CD4-positive, alpha-beta T cell treated with Interferon alpha-2 for 1 hour (primary cell): ENCODE measurements at places on chromosomes 4 and X.

GRCh38 chrX:102154900-102155805 lies 624 bp downstream of the BEX5 start:
- peak; percentile 35 for DNase-seq

DNA sequence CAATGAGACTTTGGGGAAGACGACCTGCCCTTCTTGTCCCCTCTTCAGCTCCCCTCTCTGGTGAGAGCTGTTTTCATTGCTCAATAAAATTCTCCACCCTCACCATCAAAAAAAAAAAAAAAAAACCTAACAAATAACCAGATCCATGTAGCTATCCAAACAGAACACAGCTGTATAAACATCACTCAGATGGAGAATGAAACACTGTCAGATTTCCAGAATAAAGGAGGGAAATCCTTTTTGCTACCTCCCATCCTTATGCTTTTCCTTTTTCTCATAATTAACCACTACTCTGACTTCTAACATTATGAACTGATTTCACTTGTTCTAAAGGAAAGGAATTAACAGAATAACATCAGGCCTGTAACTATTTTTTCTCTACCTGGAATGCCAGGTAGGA lies 155.6 kb downstream of the PPP4R3C start:
- no peak for DNase-seq

- DNase-seq: no peak
Observed at GRCh38 chr4:133484287-133484686, 335.2 kb downstream of the PCDH10 start.

GRCh38 chr4:26139310-26139924 lies 181.4 kb upstream of the RBPJ start:
- no peak for DNase-seq

DNA sequence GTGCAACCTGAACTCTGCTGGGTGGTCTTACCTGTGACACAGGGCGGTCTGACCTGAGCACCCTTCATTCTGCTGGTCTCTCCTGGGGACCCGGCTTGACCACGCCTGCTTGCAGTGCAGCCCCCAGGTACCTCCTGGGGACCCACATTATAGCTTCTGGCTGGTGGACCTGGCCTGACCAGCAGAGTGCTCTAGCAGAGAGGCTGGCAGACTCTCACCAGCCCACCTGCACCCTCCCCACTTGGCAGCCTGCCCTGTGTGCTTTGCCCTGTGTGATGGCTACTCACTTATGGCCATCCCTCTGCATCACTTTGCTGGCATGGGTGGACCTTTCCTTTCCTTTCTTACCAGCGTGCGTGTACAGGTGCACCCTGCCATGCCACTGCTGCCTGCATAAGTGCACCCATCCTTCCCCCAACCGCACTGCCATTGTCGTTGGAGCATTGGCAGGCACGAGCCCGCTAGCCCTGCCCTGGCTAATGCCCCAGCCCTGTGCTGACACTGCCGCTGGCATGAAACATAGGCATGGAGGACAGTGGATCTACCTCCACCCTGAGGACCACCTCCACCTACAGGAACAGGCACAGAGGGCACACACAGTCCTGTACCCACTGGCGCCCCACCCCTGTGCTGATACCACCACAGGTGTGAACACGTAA lies 21.5 kb upstream of the H2AZ1 start:
- DNase-seq: no peak

- no peak for DNase-seq
Observed at GRCh38 chr4:157912212-157912611, 260.6 kb downstream of the GASK1B start.

- DNase-seq: no peak
Observed at GRCh38 chrX:65999563-66000148, 40.2 kb downstream of the VSIG4 start.

- DNase-seq: no peak
Observed at GRCh38 chr4:61545902-61546480, 345.9 kb downstream of the ADGRL3 start.

GRCh38 chr4:23212558-23212957 lies 519.8 kb downstream of the GBA3 start:
- DNase-seq: no peak

DNA sequence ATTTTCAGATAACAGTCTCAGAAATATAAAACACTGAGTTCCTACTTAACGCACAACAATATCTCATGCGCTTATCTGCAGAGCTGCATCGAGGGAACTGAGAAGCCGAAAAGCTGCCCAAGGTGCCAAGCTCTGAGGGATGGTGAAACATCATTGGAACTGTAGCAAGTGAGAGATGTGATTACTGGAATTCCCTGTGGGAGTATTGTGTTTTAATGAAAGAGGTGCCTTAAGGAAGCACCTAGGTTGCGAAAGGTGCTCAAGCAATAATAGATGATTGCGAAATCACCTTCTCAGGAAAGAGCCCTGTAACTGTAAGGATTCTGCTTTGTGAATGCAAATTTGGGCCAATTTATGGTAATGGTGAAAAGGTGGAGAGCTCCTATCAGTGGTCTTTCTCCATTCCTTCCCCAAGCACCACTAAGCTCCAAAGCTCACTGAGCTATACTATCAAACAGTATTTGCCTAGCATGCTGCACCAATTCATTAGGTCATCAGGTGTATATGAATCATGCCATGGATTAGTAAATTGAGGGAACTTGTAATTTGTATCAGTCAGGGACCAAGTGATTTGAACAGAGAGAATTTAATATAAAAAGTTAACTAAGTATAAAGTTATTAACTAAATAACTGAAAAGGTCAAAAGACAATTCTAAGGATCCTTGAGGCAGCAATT lies 59.0 kb upstream of the ATP8A1 start:
- no peak for DNase-seq

DNA sequence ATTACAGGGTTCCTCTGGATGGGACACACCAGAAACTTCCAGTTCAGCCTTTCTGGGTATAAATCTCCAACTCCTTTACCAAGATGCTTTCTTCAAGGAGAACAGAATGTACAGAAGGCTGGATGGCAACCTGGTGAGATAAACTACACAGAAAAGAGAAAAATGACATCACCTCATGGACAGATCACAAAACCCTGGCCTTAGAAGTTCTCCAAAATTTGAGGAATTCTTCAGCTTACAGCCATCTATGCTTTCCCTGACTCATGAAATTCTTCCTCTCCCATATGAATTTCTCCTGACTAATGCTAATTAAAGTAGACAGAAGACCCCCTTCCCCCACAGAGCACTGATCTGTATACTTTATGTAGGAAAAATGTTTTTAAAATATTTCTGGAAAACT lies 345.4 kb downstream of the STIM2 start:
- DNase-seq: no peak

GRCh38 chr4:36363024-36363423 lies 81.6 kb downstream of the DTHD1 start:
- no peak for DNase-seq

- no peak for DNase-seq
Observed at GRCh38 chr4:6771229-6771671, 11.3 kb upstream of the KIAA0232 start.

DNA sequence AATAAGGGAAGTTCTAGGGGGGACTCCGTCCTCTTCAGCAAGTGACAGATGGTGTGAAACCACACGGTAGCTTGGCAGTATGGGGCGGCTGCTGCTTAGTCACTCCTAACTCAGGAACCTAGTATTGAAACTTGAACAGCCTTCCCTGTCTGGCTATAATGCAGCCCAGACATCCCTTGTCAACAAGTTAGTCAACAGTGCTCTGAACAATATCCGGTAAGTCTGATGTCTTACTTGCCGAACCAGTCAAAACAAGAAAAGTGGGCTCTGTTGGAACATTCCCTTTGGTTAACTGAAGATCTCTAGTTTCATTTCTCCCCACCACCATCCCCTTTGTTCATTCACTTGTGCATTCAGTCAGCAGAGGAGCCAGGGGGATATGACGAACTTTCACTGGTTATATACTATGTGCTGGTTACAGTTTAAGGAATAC lies 18.7 kb upstream of the CXCL13 start:
- peak; percentile 41 for DNase-seq

GRCh38 chrX:4320436-4320947 lies 607.0 kb upstream of the PRKX start:
- no peak for DNase-seq

- no peak for DNase-seq
Observed at GRCh38 chr4:20444599-20445337, 193.1 kb downstream of the SLIT2 start.

DNA sequence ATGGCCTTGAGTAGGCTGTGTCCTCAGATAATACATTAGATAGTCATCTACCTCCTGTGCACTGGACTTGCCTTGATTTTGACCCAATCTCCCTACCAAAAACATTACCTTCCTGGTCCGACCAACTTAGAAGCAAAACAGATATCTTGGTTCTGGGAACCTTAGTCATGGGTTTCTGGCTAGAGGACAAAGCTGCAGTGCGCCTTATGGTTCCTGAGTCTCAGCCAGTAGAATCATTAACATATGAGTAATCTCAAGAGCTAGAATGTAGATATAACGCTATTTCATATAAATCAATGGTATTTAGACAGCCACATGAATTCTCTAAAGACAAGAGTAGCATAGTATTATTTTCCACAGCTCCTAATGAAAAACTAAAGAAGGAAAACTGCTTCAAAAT lies 83.1 kb downstream of the GRIA3 start:
- no peak for DNase-seq
